Posterior vena cava (tissue), 2 donors: ENCODE measurements at places on chromosomes 5 and 9. TPM values are rescaled to one million over a fixed set of nuclear protein-coding genes. Genes with fewer than 3 reads are reported as not detected.

DRD1 gene
- 0.14 TPM for total RNA-seq

WDR38 gene
- total RNA-seq: not detected

TLE4 gene
- 34.9 TPM for total RNA-seq

EDIL3 gene
- total RNA-seq: 117 TPM

CCL27 gene
- 0.33 TPM for total RNA-seq

DDX4 gene
- not detected for total RNA-seq

FOXD4L5 gene
- 0.14 TPM for total RNA-seq

SUSD3 gene
- total RNA-seq: 5.2 TPM

IL4 gene
- total RNA-seq: not detected

GCNT4 gene
- 3.0 TPM for total RNA-seq

GFPT2 gene
- 83.3 TPM for total RNA-seq

NMUR2 gene
- total RNA-seq: not detected

PLEKHG4B gene
- total RNA-seq: 0.05 TPM

EGFLAM gene
- 10.2 TPM for total RNA-seq

SPATA31A5 gene
- not detected for total RNA-seq

IL9 gene
- not detected for total RNA-seq

GFI1B gene
- total RNA-seq: not detected

SHLD3 gene
- total RNA-seq: 2.8 TPM

PAEP gene
- not detected for total RNA-seq

GMCL2 gene
- not detected for total RNA-seq

CDH6 gene
- total RNA-seq: 7.6 TPM
